ENCODE measurements at places on chromosomes 11 and 22.

DNA sequence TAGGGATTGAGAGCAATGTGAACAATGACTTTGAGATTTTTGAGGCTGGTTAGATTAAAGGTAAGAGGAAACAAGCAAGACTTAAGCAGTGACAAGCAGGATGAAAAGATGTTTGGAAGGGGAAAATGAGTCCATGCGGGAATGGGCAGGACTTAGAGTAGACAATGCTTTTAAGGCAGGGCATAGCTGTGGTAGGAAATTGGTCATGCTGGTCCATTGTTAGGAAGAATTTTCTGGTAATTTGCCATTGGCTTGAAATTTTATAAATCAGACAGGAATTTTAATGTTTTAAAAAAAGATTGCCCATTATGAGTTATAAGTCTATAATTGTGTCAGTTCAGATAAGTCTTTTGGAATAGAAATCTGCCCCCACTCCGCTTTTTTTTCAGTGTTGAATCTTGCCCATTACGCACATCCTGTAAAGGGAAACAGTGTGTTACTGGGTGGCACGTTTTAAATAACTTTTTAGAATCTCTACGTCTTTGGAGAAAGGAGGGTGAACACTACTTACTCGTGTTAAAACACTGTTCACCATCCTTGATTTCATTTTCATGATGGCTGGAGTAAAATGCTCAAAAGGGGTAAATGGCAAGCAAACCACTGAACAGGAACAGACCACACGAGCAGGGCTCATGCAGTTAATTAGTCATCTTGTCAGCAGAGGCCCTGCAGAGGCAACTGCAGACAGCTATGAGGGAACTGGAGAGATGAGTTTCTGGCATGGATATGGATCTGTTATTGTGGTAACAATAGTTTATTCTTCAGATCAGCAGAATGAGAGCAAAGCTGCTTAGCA lies 25.0 kb downstream of the SWAP70 start:
- DNase-seq, result no peak

DNA sequence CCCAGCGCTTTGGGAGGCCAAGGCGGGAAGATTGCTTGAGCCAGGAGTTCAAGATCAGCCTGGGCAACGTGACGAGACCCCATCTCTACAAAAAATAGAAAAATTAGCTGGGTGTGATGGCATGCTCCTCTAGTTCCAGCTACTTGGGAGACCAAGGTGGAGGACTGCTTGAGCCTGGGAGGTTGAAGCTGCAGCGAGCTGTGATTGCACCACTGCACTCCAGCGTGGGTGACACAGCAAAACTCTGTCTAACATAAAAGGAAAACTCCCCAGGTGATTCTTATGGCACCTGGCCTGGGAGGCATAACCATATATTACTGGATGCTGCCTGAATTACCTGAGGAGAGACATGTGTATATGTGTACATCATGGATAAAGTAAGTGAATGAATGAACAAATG lies 29.1 kb downstream of the KIAA1671 start:
- DNase-seq, result no peak

DNA sequence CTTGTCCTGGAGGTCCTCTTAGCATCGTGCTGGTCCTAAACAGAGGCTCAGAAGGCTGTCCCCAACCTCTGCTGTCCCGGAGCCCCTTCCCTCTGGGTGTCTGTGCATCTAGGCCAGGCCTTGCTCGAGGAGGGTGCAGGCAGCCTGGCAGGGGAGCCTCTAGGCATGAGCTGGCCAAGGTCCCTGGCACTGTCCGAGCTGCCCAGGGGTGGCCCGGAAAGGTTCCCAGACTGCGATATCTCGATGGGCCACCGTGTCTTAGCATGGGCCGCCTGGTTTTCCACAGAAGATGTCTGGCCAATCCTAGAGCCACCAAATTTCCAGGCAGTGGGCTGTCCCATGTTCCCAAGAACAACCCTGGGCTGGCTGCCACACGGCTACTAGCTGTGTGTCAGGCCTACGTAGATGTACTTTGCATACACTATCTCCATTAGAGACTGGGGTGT lies 24.6 kb upstream of the SMIM38 start:
- DNase-seq, result no peak

DNA sequence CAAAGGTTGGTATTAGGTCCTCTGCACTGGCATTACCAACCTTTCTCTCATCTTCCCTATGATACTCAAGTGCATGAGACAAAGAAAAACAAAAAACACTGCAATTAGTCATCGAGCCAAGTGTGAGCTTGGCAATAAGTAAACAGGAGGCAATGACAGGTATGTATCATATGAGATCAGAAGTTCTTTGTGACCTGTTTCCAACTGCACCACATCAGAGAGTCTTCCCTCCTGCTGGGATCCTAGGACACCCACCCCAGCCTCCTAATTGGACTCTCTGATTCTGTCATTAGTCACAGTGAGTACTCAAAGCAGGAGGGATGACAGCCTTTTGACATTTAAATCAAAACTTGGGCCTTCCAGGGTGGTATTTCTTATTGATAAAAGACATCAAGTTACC lies 7.8 kb upstream of the JAML start:
- no peak for DNase-seq

- DNase-seq, result no peak
Observed at GRCh38 chr22:39396797-39397195, 2.8 kb upstream of the TAB1 start.

DNA sequence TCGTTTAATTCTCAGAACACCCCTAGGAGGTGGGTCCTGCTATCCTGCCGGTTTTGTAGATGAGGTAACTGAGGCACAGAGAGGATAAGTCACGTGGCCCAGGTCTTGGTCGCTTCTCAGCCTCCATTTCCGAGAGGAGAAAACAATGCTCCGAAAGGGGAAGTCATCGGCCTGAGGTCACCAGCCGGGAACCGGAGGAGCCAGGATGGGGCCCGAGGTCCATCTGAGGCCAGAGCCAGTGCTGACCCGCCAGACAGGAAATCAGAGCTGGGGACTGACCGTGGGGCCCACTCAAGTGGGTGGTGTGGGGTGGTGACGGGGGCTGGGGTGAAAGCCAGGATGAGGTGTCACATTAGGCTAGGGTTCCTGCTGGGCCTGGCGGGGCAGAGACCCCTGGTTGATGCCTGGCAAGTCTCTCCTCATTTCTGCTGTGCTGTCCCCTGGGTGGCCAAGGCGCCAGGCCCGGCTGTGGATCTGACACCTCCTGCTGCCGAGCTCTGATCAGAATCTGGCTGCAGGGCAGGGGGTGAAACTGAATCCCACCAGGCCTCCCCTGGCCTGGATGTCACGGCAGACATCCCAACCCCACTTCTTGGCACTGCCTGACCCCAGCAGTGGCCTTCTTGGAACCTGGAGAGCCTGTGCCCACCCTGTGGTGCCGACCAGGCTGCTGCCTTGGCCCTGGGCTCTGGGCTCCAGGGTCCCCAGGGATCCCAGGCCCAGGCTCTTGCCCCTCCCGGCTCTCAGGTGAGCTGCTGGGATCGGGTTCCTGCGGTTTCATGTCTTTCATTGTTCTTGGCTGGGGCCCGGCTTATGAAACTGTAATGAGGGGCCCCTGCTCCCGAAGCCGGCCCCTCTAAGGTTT lies 12.0 kb downstream of the TRIOBP start:
- DNase-seq, result no peak

- DNase-seq, result no peak
Observed at GRCh38 chr22:46953968-46954765, 191.7 kb downstream of the TBC1D22A start.

GRCh38 chr22:46084943-46085827 lies 65.1 kb upstream of the PPARA start:
- no peak for DNase-seq

DNA sequence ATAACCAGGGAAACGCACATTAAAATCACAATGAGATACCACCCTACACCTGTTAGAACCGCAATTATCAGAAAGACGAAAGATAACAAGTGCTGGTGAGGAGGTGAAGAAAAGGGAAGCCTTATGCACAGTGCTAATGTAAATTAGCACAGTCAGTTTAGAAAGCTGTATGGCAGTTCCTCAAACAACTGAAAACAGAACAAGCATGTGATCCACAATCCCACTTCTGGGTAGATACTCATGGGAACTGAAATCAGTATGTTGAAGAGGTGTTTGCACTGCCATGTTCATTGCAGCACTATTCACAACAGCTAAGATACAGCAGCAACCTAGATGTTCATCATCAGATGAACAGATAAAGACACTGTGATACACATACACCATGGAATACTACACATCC lies 75.0 kb upstream of the CCND1 start:
- no peak for DNase-seq

All from activated T-helper 1 cell treated with anti-CD3 and anti-CD28 coated beads, Interleukin-12 subunit alpha, Interleukin-12 subunit beta, Interleukin-2, Interleukin-4 antibody, amounts not matched to agents 30 ng/mL and 10 ng/mL and 1 ng/mL, durations not matched to agents 14 hours and 24 hours and 36 hours (primary cell).